ENCODE measurements at places on chromosomes 3 and 15. TPM values are rescaled to one million over a fixed set of nuclear protein-coding genes. Genes with fewer than 3 reads are reported as not detected.

Gene IMPG2
- total RNA-seq: 0.98 TPM

Gene CDCP1
- 0.98 TPM for total RNA-seq

Gene GPR62
- under 0.01 TPM for total RNA-seq

Gene LSAMP
- 0.10 TPM for total RNA-seq

Gene BLM
- total RNA-seq: 4.2 TPM

Gene SHC4
- total RNA-seq: 0.96 TPM

Gene LIPH
- not detected for total RNA-seq

Gene CPLX3
- not detected for total RNA-seq

Gene SOX2
- not detected for total RNA-seq

Gene C3orf33
- total RNA-seq: 1.4 TPM

Gene GREM1
- 0.98 TPM for total RNA-seq

Gene SPATA12
- total RNA-seq: 0.33 TPM

Gene GPR149
- not detected for total RNA-seq

Gene FSIP1
- total RNA-seq: 0.98 TPM

Gene ITGA11
- total RNA-seq: 2.6 TPM

Gene CHAC1
- 7.8 TPM for total RNA-seq

Gene GOLGA6L7
- total RNA-seq: not detected

Gene COL6A5
- total RNA-seq: not detected

Gene CKMT1A
- total RNA-seq: not detected

Gene PSTPIP1
- not detected for total RNA-seq

Gene SNTN
- not detected for total RNA-seq

Gene CAMP
- total RNA-seq: not detected

Gene UCN2
- not detected for total RNA-seq

Gene VGLL3
- total RNA-seq: 1.6 TPM

Gene CCR1
- not detected for total RNA-seq

Gene NR1I2
- not detected for total RNA-seq

Gene ANKRD63
- total RNA-seq: not detected

Gene SCG5
- total RNA-seq: 0.57 TPM

Gene SGO1
- 4.6 TPM for total RNA-seq

Gene CCR5
- total RNA-seq: not detected

Gene ARGFX
- not detected for total RNA-seq

Gene FRMD5
- 12.7 TPM for total RNA-seq
